Liver (tissue), 10 donors: ENCODE measurements at places on chromosomes 2 and 18.

DNA sequence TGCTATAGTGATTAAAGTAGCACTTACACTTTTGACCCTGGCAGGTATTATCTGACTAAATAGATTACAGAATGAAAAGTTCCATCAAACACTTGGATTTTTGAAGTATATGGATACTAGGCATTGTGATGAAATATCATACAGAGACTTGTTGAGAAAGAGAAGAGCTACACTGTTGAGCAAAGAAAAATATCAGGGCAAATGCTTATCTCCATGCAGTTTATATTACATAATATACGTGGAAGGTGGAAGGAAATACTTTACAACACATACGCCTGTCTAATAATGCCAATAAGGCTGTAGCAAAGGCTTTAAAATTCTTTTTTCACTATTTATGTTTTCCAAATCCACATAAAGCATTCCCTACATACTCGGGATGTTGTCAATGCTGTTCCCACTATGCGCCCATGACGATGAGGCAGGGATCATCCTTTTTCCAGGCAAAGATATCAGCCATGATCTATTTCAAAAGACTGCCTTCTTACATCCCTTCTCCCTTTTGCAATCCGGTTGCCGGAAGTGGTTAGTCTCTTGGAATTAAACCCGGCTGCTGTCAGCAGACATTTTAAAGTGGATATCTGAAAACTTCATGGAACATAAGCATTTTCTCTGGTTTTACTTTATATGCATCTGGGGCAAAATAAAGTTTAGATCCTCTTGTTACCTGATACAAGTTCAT, 92.6 kb upstream of the ITGA4 start:
- DNase-seq = no peak

- DNase-seq = no peak
Measured at GRCh38 chr2:53632714-53633113, 134.9 kb upstream of the CHAC2 start.

DNA sequence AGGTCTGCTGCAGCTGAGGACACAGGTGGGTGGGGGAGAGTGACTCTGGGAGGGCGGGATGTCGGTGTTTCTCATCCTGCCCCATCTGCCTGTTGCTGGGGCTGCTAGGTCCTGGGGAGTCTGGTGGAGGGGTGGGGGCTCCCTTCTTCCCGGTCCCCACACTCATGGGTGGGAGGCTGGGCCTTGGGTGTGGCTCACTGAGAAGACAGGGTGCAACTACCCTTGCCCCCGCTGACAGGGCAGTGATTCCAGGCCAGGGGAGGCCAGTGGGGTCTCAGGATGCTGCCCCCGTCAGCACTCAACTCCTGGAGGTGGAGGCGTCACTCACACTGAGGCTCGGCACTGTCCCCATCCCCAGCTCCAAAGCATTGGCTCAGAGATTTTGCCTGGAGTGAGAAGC, 7.7 kb upstream of the NFATC1 start:
- DNase-seq = no peak

DNA sequence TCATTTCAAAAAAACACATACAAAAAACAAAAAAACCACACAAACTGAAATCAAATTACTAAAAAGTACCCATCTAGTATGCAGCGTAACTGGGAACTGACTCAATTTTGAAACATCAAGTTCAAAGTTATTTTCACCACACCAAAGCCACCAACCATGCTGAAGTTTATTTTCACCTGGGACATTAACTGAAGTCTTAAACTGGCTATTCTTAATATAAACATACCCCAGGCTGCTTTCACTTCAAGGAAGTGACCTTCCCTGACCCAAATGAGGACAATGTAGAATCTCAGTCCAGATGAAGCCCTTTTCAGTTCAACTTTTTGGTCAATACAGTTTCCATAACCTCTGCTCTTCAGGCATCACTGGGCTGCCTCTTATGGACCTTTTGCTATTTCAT, 84.6 kb downstream of the PIGN start:
- no peak for DNase-seq

DNA sequence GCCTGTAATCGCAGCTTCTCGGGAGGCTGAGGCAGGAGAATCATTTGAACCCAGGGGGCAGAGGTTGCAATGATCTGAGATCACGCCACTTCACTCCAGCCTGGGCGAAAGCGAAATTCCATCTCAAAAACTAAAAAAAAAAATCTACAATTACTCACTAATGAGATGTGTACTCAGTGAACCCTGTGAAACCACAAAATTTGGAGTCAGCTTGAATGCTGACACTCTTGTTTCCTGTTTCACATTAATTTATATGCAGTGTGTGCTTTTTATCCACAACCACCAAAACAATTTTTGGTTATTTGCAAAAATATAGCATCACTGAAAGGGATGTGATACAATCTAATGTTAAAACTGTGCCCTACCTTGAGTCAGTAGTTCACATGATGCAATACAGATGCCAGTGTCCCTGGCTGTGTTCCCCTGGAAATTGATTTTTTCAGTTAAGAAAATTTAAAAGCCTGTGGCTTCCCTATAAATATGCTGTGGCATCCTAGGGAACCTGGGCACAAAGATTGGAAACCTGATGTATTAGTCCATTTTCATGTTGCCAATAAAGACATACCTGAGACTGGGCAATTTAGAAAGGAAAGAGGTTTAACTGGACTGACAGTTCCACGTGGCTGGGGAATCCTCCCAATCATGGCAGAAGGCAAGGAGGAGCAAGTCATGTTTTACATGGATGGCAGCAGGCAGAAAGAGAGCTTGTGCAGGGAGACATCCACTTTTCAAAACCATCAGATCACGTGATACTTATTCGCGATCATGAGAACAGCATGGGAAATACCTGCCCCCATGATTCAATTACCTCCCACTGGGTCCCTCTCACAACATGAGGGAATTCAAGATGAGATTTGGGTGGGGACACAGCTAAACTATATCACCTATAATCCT, 337.5 kb upstream of the NT5C1B start:
- DNase-seq = no peak

GRCh38 chr18:77112747-77113092, 19.9 kb downstream of the MBP start:
- no peak for DNase-seq

- no peak for DNase-seq
Measured at GRCh38 chr2:33380719-33381118, 95.7 kb upstream of the RASGRP3 start.

DNA sequence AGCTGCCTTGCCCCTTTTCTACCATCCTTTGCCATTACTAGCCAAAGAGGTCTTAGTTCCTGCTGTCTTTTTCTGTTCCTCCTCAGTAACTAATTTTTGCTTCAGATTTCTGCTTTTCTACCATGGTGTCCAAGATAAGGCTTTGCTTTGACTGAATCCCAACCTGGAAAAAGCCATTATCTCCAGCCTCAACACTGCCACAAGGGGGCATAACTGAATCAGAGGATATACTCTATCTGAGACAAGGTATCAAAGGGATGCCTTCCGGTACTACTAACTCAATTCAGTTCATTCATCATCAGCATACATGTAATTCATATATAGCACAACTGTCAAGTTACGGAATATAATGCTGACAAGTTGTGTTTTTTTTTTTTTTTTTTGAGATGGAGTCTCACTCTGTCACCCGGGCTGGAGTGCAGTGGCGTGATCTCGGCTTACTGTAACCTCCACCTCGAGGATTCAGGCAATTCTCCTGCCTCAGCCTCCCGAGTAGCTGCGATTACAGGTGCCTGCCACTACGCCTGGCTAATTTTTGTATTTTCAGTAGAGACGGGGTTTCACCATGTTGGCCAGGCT, 11.4 kb downstream of the OSGEPL1 start:
- DNase-seq = peak; percentile 50

- peak; percentile 27 for DNase-seq
Measured at GRCh38 chr2:72028996-72029395, 118.7 kb downstream of the CYP26B1 start.

- DNase-seq = no peak
Measured at GRCh38 chr2:111940333-111941196, 42.2 kb downstream of the MERTK start.

DNA sequence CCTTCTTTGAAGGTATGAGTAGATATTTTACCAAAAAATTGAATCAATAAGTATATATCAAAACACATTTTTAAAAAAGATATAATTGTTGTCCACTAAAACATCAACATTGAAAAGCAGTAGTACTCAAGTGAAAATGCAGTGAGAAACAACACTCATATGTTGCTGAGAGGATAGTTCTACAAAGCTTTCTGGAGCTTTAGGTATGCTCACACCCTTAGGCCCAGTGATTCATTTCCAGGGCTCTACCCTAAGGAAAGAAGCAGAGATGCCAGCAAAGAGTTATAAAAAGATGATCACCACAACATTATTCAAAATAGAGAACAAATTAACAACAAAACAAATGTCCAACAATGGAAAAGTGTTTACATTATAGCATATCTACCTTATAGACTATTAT, 197.3 kb upstream of the CCDC150 start:
- no peak for DNase-seq

GRCh38 chr2:168056242-168056787, 191.1 kb downstream of the STK39 start:
- DNase-seq = no peak

GRCh38 chr18:42268186-42268725, 313.2 kb downstream of the PIK3C3 start:
- DNase-seq = no peak

DNA sequence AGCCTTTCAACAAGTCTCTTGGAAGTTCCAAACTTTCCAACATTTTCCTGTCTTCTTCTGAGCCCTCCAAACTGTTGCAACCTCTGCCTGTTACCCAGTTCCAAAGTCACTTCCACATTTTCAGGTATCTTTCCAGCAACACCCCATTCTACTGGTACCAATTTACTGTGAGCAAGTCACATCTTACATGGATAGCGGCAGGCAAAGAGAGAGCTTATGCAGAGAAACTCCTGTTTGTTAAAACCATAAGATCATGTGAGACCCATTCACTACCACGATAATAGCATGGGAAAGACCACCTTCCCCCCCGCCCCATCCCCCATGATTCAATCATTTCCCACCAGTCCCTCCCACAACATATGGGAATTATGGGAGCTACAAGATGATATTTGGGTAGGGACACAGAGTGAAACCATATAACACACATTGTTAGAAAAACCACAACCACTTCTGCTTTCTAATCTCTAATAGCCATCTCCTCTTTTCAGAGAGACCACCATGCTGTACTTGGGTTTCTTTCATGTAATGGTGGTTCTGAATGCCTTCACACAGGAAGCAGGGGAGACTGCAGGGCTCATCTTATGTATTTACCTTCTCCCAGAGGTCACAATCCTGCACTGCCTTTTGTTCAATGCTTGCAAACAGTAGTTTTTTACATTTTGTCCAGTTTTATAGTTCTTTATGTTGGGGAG, 46.0 kb upstream of the CALCRL start:
- DNase-seq = no peak

GRCh38 chr2:113887009-113887792, 2.7 kb upstream of the ACTR3 start:
- DNase-seq = no peak

GRCh38 chr2:132670496-132671150, 618 bp upstream of the LYPD1 start:
- peak; percentile 37 for DNase-seq

DNA sequence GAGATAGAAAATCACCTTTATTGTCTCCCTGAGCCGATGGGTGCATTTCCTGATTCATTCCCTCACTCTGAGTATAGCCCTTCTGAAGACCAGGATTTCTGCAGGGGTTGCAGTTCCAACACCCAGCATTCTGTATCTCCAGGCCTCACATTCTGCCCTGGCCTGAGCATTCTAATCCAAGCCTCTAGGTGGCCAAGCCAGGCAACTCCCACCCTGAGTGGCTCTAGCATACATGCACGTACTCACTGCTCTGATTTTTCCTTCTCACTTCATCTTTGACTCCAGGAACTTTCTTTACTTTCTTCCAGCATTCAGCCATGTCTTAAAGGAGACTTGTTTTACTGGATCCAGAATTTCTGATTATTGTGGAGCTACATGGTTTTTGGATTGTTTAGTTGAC, 100.7 kb upstream of the STK39 start:
- DNase-seq = no peak

DNA sequence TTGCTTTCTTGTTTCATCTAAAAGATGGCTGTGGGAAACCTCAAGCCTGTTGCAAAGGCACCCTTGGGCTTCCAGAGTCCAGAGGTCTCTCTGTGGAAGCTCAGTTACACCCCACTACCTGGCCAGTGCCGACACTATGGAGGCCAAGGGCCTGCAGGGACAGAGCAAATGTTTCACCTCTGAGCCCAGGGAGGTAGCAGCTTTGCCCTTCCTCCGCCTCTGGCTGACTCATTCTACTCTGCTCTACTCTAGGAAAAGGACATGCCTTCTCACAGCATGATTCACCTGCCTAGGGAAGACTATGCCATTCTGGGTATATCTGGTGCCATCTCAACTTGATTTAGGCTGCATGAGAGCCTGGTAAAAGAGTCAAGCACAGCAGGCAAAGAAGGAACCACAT, 12.2 kb downstream of the MYOM1 start:
- DNase-seq = no peak

DNA sequence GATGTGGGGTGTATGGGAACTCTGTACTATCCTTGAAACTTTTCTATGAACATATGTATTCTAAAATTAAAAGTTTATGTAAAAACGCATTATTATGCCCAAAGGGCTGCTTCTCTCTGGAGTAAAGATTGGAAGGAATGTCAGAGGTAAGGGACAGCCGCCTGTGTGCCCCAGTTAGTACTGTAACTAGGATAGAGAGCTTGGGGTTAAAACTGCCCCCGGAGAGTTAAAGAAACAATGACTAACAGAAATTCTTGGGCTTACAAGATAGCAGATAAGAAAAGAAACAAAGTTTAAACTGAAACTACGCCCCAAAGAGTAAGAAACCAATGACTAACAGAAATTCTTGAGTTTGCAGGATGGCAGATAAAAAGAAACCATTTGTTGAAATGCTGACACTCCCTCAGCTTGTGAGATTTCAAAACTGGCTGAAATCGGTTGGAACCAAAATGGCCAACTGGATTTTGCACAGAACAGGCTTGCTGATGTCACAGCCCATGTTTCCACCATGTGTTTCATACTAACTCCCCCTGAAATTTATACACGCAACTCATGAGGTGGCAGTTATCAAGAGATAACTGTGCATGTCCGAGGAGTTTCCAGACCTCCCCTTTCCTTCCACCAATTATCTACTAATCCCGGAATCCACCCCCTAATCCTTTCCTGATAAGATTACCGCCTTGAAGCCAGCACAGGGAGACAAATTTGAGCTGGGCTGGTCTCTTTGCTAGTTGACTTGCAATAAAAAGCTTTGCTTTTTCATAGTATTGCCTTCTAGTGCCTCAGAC, 8.7 kb upstream of the TXNDC2 start:
- no peak for DNase-seq

DNA sequence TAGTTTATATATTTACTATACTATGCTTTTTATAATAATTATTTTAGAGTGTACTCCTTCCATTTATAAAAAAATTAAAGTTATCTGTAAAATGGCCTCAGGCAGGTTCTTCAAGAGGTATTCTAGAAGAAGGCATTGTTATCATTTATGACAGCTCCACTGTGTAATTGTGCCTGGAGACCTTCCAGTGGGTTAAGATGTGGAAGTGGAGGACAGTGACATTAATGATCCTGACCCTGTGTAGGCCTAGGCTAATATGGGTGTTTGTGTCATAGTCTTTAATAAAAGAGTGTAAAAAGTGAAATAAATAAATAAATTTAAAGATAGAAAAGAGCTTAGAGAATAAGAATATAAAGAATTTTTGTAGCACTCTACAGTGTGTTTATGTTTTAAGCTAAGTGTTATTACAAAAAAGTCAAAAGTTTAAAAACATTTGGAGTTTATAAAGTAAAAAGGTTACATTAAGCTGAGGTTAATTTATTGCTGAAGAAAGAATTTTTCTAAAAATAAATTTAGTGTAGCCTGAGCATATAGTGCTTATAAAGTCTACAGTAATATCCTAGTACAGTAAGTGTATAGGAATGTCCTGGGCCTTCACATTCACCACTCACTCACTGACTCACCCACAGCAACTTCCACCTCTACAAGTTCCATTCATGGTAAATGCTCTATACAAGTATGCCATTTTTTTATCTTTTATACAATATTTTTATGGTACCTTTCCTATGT, 190.0 kb upstream of the SESTD1 start:
- no peak for DNase-seq
